ENCODE measurements at places on chromosomes 7 and 10. TPM values are rescaled to one million over a fixed set of nuclear protein-coding genes. Genes with fewer than 3 reads are reported as not detected.

- no peak for DNase-seq
Measured at GRCh38 chr10:44015702-44016500, 367.2 kb upstream of the ZNF32 start.

Gene RPEL1
- total RNA-seq = not detected

Gene GNAT3
- total RNA-seq = not detected

DNA sequence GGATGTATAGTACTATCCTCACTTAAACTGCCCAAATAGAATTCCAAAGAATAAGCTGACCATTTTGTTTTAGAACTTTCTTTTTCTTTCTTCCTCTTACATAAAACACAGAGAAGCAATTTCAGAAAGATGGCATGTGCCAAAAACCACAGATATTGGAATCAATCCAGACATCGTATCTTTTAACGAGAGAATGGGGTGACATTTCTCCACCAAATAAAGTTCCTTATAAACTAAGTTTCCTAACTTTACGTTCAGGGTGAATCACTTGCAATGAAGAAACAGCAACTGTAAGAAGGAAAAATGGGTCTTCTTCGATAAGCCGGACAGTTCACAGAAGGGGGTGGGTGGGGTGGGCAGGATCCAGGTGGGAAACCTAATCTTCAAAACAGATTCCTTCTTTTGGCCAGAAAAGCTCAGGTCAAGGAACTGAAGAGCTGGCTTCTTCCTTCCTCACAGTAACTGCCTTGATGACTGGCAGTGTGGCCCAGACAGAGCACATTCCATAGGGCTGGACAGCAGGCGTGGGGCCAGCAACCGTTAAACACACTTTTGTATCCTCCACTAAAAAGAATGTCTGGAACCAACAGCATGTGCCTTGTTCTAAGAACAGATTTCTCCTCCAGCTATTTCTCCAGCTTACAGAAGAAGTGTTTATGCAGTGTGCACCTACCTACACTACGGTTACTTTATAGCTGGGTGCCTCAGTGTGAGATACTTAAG is 31.5 kb downstream of the CREB3L2 start:
- DNase-seq = no peak

DNA sequence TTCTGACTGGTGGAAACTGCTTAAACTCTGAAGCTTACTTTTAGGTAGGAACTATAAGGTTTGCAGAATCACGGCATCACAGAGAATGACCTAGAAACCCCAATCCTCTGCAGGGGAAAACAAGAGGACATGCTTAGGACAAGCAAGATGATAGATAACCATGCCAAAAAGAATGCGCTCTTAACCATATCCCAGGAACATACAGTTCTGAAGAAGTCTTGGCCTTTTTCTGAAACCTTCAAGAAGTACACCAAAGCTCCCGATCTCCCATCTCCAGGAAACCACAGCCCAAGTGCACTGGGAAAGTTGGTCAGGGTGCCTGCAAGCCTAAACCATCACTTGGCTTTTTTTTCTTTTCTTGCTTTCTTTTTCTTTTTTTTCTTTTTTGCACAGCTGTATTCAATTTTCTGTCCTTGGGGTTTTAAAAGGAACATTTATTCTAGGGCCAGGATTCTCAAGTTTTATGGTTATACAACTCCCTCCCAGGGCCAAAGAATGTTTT is 12.2 kb upstream of the SVIL start:
- DNase-seq = no peak

GRCh38 chr10:74953214-74953613 is 126.8 kb downstream of the KAT6B start:
- DNase-seq = no peak

GRCh38 chr7:33744293-33745075 is 160.9 kb upstream of the BMPER start:
- no peak for DNase-seq

GRCh38 chr10:12819071-12819470 is 182.4 kb downstream of the CCDC3 start:
- DNase-seq = no peak

DNA sequence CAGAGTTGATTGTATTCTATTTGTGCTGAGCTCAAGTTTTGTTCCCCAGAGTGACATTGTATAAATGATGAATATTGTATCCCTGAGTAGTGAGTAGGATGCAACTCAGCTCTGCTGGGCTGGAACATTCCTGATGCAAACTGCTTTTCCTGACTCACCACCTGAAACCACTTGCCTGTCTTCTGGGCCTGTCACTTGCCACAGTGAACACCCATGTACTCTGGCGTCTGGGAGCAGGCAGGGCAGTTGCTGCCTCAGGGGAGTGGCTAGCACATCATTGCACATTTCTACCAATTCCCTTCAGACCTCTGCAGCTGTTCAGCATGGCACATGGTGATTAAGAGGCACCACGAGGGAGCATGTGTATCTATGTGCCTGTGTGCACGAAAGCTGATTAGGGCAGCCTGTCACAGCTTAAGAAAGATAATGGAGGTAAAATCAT is 157.3 kb downstream of the SND1 start:
- peak; percentile 19 for DNase-seq

DNA sequence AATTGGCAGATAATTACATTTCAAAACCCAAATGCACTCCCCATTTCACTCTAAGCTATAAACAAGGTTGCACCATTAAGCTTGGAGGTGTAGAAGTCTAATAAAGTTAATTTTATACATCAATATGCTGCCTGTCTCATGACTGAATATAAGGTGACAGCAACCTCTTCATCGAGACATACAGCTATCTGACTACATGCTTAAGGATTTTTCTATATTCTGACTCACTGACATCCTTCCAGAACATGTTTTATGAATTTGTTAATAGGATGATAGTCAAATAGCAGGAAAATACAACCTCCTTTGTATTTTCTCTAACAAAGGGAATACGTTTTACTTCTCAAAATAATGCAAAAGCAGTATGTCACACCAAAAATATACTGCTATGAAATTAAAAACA is 76.6 kb downstream of the NRBF2 start:
- DNase-seq = no peak

DNA sequence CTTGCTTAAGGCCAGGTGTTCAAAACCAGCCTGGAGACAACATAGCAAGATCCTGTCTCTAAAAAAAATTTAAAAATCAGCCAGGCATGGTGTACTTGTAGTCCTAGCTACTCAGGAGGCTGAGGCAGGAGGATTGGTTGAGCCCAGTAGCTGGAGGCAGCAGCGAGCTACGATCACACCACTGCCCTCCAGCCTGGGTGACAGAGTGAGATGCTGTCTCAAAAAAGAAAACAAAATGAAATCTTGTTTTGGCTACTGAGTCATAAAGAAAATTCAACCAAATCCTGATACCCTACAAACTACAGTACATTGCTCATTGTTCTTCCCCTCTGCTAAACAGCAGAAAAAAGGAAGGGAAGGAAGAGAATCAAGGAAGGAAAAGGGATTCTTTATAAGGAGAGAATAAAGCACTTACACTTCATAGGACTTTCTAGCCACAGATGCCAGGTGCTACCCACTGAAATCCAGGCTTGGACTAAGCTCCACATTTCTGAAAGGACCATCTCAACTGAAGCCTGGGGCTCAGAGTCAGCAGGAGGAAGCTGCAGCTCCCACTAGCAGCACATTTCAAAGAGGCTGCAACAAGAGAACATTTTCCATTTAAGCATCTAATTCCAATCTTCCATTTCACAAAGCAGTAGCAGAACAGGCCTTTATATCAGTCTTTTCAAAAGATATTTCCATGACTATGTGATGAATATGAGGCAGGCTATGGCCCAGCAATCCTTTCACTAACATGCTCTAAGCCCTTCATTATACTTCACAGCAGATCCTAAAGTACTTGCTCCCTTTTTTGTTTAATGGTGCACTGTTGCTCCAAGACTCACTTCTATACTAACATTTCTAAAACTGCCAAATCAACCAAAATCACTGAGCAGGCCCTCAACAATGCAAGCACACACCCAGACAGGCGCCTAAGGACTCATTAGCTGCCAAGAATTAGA is 13.5 kb downstream of the TNPO3 start:
- peak; percentile 35 for DNase-seq

Gene PLAC9
- not detected for total RNA-seq

Gene AGMO
- not detected for total RNA-seq

- no peak for DNase-seq
Measured at GRCh38 chr10:126806498-126806897, 98.7 kb upstream of the DOCK1 start.

Gene AEBP1
- total RNA-seq = 18.3 TPM

GRCh38 chr10:122342293-122343134 is 32.0 kb upstream of the PLEKHA1 start:
- peak; percentile 73 for DNase-seq

DNA sequence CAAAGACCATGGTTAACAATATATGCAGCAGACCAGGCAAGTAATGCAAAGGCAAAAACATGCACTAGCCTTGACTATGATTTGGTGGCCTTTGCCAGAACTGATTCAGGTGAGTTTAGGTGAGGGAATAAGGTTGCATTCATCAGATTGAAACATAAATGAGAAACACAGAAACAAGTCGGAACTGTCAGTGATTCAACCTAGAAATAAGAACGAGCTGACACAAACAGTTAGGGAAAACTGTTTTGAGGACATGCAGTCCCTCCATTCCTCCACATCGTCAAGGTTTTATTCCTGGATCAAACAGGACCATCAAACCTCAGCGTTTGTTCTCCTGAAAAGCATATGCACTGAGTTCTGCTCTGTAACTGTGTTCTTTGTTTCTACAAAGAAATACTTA is 1.8 kb downstream of the ZNF248 start:
- no peak for DNase-seq

Gene IL6
- 4.5 TPM for total RNA-seq

- DNase-seq = no peak
Measured at GRCh38 chr10:52121688-52122087, 192.4 kb upstream of the DKK1 start.

DNA sequence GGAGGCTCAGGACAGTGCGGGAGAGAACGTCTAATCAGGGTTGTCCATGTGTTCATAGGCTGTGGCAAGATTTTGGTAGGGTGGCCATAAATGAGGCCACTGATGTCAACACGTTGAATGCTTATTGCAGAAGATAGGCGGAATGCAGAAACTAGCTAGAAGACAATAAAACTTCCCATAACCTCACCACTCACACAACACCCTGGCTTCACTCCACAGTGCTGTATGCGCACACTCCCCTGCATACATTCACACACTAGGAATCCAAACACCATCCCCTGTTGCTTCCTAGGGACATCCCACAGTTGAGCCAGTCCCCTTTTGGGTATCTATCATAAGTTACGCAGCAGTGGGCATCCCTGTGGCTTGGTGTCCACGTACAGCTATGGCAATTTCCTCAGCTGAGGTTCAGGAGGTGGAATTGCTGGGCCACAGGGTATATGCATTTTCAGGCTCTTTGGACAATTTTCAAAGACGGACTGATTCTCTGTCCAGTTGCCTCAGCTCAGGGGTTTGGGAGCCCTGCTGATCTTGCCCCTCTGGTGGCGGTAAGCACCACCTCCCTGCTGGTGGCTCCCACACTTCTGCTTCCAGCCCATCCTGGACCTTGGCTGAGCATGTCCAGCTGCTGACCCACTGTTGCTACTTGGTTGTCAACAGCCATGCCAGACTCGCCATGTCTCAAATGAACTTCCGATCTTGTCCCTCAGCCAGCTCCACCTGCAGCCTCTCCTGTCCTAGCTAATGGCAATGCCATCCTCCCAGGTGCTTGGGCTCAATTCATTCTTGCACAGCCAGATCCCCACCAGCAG is 36.4 kb downstream of the CDH23 start:
- DNase-seq = no peak

Gene PDE6C
- total RNA-seq = not detected
